Stimulated activated CD4-positive, alpha-beta T cell treated with anti-CD3 and anti-CD28 coated beads, Interleukin-1b, Interleukin-23, amount 100 ng/mL, for 24 hours (primary cell): ENCODE measurements at places on chromosomes 13 and 19.

GRCh38 chr19:18412610-18413239, 6.5 kb upstream of the SSBP4 start:
- DNase-seq: no peak

GRCh38 chr13:98506322-98506721, 70.6 kb downstream of the STK24 start:
- no peak for DNase-seq

DNA sequence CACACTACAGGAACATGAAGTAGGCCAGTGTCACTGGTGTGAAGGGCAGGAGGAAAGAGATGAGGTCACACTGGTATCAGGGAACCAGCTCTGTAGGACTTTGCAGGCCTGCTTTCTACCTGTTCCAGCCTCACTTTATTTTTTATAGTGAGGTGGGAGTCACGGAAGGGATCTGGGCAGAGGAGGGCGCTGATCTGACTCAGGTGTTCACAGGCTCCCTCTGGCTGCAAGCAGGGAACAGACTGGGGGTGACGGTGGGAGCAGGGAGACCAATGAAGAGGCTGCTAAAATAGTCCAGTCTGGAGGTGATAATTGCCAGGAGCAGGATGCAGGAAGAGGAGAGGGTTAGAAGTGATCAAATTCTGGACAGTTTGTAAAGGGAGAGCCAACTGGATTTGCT, 2.8 kb downstream of the THAP8 start:
- no peak for DNase-seq

DNA sequence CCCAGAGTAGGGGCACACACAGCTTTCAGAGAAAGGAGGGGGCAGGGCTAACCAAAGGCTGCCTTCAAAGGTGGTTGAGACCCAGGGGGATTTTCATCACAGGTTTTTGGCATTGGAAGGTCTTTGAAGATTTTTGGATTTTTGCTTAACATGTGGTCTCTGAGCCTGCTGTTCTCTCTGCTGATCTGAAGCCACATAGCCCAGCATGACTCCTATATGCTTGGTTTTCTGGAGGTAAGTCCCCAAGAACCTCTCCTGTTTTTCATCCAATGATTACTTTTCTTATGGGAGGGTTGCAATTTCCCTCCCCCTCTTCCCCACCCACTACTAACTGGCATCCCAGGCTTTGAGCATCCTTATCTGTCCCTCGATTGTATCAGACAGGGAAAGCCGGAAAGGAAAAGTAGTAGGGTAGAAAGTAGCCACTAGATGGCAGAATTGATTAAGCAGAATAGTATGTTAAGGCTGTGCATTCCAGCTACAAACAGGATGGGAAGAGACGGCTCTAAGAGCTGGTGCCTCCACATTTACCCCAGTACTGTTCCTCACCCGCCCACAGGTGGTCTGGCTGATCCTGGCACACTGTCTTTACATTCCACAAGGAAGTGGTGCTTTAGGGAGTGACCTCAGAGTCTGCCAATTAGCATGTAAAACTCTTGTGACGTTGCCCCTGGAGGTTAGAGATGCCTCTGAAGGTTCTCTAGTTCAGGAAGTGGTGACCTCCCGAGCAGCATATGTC, 218.9 kb upstream of the EDNRB start:
- DNase-seq: no peak

DNA sequence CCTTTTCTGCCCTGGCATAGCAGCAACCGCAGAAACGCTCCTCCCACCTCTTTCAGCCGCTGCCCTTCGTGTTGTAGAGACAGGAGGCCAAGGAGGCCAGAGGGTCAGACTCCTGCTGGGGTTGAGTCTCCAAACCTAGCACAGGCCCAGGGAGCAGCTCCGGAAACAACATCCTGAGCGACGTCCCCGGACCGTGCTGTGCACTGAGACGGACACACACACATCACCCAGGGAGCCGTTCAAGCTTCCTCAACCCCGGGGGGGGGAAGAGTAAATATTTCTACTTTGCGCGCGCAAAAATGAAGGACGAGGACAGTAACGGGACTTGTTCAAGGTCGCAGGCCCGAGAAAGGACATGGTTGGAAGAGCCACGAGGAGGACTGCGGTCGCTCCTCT, 657 bp downstream of the ZNF550 start:
- no peak for DNase-seq

DNA sequence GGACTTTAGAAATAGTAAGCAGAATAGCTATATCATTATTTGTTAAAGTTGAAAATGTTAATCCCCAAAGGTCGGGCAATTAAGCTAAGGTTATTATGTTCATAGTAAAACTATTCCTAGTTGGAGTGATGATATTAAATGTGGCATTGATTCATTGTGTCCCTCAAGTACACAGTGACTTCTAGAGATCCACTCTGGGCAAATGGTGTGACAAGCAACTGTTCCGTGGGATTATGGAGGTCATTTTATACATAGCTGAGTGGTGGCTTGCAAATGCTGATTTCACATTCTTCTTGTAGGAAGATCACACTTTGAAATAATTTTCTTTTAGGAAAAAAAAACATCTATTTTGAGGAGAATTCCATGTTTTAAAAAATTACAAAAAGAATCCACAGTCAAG, 317.8 kb downstream of the ATP8A2 start:
- no peak for DNase-seq

- DNase-seq: no peak
Measured at GRCh38 chr13:60765700-60766411, 368.8 kb downstream of the TDRD3 start.

DNA sequence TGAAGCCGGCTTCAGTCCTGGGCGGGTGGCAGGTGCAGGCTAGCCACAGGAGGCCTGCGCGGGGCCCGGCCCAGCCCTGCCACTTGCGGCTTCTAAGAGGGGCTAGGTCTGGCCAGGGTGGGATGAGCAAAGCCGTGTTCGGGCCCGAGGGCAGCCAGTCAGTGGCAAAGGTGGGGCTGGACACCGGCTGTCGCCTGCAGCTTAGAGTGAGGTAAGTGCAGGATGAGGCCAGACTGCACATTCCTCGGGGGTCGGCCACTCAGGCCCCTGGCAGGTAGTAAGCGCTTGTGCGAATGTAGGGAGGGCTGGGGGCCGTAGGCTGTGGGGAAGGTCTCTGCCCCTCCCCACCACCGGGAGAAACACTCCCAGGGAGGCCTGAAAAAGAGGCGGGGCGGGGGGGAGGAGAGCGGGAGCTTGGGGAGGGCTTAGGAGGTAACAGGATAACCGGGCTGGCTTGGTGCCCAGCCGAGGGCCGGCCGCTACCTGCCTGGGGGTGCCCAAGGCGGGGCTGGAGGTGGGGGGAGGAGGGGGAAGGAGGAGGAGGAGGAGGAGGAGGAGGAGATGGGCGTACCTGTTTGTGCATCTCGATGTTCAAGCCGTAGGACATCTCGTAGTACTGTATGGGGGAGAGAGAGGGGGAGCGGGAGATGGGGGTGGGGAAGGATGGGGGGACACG, 6.4 kb downstream of the TLE5 start:
- DNase-seq: no peak

- DNase-seq: no peak
Measured at GRCh38 chr19:54188215-54188871, 1.0 kb downstream of the MBOAT7 start.

GRCh38 chr13:80074811-80075210, 266.1 kb downstream of the SPRY2 start:
- DNase-seq: no peak

DNA sequence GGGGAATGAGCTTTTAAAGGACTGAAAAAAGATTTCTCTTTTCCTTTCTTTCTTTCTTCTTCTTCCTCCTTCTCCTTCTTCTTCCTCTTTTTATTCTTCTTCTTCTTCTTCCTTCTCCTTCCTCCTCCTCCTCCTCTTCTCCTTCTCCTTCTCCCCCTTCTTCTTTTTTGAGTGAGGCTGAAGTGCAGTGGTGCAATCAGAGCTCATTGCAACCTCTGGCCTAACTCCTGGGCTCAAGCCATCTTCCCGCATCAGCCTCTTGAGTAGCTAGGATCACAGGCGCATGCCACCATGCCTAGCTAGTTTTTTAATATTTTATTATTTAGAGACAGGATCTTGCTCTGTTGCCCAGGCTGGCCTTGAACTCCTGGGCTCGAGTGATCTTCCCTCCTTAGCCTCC, 120.9 kb upstream of the KL start:
- no peak for DNase-seq

- DNase-seq: no peak
Measured at GRCh38 chr13:99155821-99156220, 44.8 kb upstream of the UBAC2 start.

- DNase-seq: peak; percentile 13
Measured at GRCh38 chr13:112066624-112067004, 335 bp upstream of the SOX1 start.

- no peak for DNase-seq
Measured at GRCh38 chr13:29496241-29496712, 99.2 kb downstream of the SLC7A1 start.

GRCh38 chr19:43735957-43736356, 18.8 kb downstream of the SMG9 start:
- no peak for DNase-seq

DNA sequence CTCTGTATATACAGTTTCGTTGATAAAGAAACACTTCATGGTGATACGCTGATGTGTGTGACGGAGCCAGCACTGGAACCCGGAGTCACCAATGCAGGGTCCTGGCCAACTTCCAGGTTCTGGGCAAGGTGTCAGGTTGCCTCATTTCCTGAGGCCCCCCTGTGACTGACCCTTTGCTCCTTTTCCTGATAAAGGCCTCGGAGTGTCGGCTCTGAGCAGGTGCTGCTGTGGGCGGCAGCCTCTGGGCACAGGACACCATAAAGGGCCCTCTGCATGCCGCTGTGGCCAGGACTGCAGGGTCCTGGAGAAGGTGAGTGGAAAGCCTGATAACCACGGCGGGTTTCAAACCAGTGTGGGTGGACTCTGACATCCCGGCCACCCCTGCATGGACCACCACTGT, 17.3 kb upstream of the MYDGF start:
- DNase-seq: no peak

DNA sequence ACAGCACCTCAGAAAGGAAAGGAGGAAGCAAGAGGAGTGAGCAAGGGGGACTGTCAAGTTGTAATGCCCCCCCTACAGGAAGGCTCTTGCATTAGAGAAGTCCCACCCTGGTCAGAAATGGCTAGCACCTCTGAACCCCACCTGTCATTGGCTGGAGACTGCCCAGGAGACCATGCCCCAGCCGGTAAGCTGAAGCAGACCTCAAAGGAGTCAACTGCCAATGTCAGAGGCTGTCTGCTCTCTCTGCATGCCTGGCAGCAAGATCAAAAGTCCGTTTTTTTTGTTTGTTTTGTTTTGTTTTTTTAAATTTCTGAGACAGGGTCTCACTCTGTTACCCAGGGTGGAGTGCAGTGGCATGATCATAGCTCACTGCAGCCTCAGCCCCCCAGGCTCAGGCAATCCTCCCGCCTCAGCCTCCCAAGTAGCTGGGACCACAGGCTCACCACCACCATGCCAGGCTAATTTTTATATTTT, 8.1 kb upstream of the BCL3 start:
- no peak for DNase-seq
